Activated T-helper 9 cell treated with anti-CD3 and anti-CD28 coated beads, Interleukin-2, amount 50 U/mL, for 16 hours (primary cell): ENCODE measurements at places on chromosomes 1 and 21.

GRCh38 chr1:192133350-192133926 lies 24.8 kb upstream of the RGS18 start:
- DNase-seq = no peak

GRCh38 chr1:237864338-237865244 lies 26.1 kb downstream of the ZP4 start:
- no peak for DNase-seq

- no peak for DNase-seq
Observed at GRCh38 chr1:228770779-228771223, 35.5 kb downstream of the RHOU start.

- DNase-seq = no peak
Observed at GRCh38 chr1:203082571-203083462, 3.0 kb downstream of the MYOG start.

- no peak for DNase-seq
Observed at GRCh38 chr1:94486990-94487389, 54.6 kb downstream of the F3 start.

DNA sequence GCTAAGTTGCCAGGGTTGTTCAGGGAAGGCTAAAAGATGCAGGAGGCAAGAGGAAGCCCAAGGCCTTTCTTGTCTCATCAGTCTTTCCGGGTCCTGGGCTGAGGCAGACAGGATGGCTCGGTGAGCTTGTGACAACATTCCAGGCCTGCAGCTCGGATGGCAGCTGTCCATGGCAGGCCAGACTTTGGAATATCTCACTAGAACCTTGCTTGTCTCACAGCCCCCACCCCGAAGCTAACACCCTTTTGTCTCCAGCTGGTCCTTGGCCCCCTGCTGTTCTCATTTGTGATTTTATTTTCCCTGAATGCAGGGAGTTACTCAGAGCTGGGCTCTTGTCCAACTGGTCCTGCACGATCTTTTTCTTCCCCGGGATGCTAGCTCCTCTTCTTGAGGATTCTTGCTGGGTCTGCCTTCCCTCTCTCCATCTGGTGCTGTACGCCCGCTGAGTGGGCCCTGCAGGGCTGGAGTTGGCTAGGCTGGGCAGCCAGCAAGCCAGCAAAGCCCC lies 477.2 kb upstream of the CAMK1G start:
- no peak for DNase-seq

- no peak for DNase-seq
Observed at GRCh38 chr1:11708554-11709350, 17.2 kb downstream of the DRAXIN start.

GRCh38 chr1:90710579-90711536 lies 6.2 kb downstream of the BARHL2 start:
- DNase-seq = no peak

GRCh38 chr1:65725064-65725463 lies 67.6 kb upstream of the PDE4B start:
- DNase-seq = no peak

GRCh38 chr1:202072211-202072765 lies 50.4 kb upstream of the GPR37L1 start:
- DNase-seq = no peak

GRCh38 chr1:150553392-150554085 lies 4.3 kb downstream of the ADAMTSL4 start:
- no peak for DNase-seq

- DNase-seq = no peak
Observed at GRCh38 chr1:97164276-97164639, 442.7 kb downstream of the PTBP2 start.

- no peak for DNase-seq
Observed at GRCh38 chr1:186882372-186883134, 53.8 kb downstream of the PLA2G4A start.

DNA sequence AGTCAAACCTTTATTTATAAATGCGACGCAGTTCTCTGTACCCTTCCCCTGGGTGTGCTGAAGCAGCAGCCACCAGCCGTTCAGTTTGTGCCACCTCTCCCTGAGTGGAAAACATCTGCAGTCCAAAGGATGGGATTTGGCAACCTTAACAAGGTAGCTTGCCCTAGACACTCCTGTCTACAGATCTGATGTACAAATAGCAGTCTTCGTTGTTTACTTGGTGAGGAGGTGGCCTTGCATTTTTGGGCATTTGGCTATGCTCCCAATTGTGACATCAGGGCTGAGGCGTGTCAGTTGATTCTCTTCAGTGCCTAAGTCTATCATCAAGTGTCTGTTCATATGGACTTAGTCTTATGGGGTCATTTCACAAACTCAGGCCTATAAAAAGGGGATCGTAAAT lies 59.8 kb downstream of the KDM1A start:
- DNase-seq = no peak

DNA sequence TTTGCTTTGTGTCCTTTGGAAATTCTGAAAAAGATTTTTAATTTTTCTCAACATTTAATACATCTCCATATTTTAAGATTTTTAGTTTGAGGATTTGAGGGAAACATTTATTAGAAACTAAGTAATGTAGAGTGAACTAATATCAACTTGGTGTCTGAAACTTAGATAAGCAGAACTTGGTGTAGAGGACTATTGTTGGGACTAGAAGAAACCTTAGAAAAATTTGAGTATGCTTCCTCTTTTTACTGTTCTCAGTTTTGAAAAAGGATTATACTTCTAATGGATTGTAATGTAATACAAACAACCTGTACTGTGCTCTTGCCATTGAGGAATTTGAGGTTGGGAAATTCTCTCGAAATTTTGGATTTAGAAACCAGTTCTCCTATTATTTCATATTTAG lies 2.4 kb downstream of the FNBP1L start:
- no peak for DNase-seq

- DNase-seq = no peak
Observed at GRCh38 chr1:71583756-71584155, 502.9 kb upstream of the ZRANB2 start.
